ENCODE measurements at places on chromosomes 6 and 20.

- DNase-seq: no peak
Measured at GRCh38 chr6:110048221-110048875, 70.2 kb downstream of the GPR6 start.

- DNase-seq: no peak
Measured at GRCh38 chr6:85771925-85772430, 129.3 kb upstream of the SYNCRIP start.

- DNase-seq: no peak
Measured at GRCh38 chr6:45691426-45691825, 313.7 kb upstream of the SUPT3H start.

GRCh38 chr20:63967330-63968135, 2.2 kb downstream of the ZNF512B start:
- no peak for DNase-seq

- no peak for DNase-seq
Measured at GRCh38 chr20:14724468-14724867, 387.1 kb upstream of the FLRT3 start.

DNA sequence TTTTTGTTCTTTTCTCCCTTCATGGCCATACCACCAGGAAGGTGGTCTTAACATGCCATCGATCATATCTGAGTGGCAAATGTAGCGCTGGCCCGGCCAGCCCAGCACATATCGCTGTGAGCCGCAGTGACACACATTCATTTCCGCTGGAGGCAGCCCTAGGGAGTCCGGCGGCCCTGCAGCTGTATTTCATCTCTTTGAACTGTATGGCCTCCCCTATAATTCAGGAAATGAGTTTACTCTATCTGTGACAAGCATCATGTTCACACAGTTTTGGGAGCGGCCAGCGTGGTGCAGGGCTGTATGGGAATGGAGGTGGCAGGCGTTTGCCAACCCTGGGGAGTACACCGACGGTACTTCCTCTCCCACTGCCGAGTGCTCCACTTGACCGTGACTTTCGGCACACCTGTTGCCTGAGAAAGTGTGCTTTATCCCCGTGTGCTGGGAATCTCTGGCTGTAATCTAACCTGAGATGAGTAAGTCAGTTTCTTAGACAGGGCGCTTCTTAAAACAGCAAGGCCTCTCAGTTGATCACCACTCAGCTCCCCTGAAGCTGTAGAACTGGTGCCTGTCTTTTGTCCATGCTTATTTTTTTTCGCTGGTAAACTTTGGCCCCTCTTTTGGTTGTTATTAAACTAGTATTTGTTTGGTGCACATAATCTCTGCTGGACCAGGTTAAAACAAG, 257.1 kb upstream of the TAB2 start:
- DNase-seq: no peak

- no peak for DNase-seq
Measured at GRCh38 chr6:140478631-140479030, 1104.2 kb upstream of the CITED2 start.

- DNase-seq: no peak
Measured at GRCh38 chr6:55943329-55943728, 67.9 kb upstream of the BMP5 start.

GRCh38 chr6:121651420-121651819, 216.0 kb downstream of the GJA1 start:
- no peak for DNase-seq

DNA sequence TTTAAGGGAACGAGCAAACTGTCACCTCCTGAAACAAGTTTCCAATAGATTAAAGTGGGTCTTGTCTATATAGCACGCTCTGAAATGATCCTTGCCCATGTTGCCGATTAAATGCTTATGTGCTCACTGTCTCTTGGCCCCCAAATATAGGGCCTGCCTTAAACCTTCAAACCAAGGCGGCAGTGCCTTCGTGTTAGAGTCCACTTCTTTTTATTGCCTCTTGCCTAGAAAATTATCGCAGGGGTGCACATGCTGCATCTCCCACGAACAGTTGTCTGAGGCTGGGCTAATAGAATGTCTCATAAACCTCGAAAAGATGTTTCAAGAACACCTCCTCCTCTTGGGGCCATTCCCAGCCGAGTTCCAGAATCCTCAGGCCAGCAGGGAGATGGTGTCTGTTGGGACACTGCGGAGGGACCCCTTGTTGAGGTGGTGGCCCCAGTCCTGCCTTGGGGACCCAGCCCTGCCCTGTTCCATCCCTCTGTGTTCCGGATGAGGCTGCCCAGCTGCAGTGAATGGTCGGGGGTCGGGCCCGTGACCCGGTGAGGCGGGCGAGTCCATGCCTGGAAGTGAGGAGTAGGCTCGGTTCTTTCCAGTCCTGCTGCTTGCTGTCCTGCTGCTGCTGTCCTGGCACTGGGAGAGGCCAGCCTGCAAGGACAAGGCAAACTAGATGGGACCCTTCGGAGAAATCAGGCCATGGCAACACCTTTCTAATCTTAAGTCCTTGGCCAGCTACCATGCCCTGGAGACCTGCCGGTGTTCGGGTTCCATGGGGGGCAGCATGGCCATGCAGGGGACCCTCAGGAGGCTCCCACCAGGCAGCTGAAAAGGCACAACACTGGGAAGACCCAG, 34.7 kb upstream of the SLCO4A1 start:
- no peak for DNase-seq

GRCh38 chr6:7267466-7268091, 45.4 kb downstream of the SSR1 start:
- DNase-seq: peak; percentile 53

DNA sequence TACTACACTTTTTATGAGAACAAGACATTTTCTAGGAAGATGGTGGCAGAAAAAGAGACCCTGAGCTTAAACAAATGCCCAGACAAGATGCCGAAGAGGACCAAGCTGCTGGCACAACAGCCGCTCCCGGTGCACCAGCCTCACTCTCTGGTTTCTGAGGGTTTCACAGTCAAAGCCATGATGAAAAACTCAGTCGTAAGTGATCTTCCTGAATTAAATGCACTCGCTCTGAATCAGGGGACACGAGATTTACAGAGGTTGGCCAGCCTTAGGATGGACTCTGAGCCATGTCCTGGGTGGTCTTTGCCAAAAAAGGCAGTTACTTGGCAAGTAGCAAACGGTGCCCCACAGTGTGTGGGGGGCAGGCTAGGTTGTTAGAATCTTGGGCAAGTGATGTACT, 423 bp downstream of the PACRG start:
- DNase-seq: no peak

DNA sequence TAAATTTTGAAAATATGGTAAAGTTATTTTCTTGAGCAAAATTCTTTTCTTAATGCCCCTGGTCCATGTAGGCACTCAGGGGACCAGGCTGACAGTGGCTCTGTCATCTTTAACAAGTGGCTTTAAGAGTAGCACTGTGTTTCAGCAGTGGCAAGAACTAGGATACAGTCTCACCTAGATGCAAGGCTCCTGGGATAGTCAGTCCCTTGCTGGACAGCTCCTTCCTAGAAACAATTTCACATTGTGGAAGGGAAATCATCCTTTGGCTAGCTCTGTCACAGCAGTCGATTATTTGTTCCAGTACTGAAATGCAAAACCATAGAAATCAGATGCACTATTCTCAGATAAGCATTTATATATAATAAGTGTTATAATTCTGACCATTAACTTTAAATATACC, 175.4 kb upstream of the KCNQ5 start:
- no peak for DNase-seq

DNA sequence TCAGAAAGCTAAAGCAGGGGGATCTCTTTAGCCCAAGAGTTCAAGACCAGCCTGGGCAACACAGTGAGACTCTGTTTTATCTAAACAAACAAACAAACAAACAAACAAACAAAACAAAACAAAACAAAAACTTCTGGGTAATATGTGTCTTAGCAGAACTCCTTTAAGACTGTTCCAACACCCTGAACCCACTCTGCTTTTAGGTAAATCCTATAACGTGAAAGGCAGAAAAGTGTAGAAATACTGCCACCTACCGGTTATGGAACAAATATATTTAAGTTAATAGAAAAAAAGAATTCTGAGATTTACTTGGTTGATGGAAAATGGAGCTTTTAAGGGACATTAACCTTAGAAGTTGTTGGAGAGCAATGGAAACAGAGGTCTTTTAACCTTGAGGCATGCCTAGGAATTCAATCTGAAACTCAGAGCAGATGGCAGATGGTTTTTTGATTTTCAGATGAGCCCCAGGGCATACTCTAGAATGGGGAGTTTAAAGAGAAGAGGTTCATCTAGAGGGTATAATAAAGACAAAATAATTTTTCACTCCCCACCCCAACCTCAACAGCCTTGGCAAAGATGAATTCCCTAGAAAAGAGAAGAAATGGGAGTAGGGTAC, 38.5 kb downstream of the SOD2 start:
- peak; percentile 29 for DNase-seq

- no peak for DNase-seq
Measured at GRCh38 chr20:152131-152530, 5.1 kb upstream of the DEFB127 start.

DNA sequence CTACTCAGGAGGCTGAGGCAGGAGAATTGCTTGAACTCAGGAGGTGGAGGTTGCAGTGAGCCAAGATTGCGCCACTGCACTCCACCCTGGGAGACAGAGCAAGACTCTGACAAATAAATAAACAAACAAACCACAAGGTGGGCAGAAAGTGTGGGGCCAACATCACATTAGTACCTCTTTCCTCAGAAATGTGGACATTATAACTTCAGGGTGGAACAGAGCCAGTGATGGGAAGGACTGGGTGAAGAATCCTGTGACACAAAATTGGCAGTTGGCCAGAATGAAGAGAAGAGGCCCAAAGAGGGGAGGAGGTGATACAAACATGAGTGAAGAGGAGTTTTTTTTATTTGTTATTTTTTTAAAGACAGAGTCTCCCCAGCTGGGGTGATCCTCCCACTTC, 50.6 kb downstream of the NUP153 start:
- DNase-seq: no peak

DNA sequence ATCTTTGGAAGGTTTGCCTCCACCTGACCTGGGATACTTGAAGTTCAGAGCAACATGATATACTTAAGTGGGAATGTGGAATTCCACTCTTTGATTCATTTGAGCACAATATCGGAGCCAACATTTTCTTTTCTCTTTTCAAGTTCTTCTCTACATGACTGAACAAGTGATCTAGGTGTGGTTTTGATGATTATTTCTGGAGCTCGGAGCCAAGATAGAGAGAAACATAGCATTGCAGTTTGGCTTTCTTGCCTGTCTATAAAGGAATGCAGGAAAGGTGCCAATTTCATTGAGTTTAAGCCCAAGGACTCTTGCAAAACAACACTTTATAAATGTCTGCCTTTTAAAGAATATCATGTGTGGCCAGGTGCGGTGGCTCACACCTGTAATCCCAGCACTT, 124.2 kb upstream of the FAM83B start:
- DNase-seq: no peak

- no peak for DNase-seq
Measured at GRCh38 chr20:1702855-1703254, 45.3 kb upstream of the SIRPG start.

GRCh38 chr6:135231469-135231844, 50.3 kb downstream of the MYB start:
- no peak for DNase-seq

DNA sequence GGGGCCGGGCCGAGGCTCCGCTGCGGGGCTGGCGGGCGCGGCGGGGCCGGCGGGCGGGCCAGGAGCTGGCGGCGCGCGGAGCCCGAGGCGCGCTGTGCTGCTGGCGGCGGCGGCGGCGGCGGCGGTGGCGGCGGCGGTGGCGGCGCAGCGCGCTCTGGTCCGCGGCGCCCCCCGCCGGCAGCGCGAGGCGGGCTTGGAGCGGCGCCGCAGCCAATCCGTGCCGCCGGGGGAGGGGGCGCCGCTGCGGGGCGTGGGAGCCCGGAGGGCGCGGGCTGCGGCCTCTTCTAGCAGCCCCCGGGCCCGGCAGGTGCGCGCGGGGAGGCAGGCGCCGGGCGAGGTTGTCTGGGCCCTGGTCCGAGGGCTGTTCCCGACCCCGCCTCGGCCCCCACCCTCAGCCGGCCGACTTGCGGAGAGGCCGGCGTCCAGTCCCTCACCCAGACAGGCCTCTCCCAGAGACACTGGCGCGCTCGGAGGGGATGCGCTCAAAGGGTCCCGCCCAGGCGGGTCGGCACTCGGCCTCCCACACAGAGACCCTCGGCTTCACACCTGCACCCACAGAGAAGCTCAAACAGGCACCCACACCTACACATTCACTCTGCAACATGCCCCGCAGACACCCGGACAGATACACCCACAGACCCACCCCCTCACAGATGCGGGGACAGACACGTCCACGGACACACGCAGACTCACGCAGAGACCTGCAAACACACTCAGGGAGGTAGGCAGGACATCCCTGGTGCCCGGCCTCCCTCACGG, at the start of gene RIMS4:
TSS of gene RIMS4 (minus strand) at position 156 of the 759 bp plus-strand sequence. CDS start 275 bp downstream, outside the sequence.
- DNase-seq: peak; percentile 40

GRCh38 chr6:12648171-12648570, 68.4 kb upstream of the PHACTR1 start:
- DNase-seq: no peak

- no peak for DNase-seq
Measured at GRCh38 chr20:46930640-46931339, 36.1 kb downstream of the EYA2 start.

DNA sequence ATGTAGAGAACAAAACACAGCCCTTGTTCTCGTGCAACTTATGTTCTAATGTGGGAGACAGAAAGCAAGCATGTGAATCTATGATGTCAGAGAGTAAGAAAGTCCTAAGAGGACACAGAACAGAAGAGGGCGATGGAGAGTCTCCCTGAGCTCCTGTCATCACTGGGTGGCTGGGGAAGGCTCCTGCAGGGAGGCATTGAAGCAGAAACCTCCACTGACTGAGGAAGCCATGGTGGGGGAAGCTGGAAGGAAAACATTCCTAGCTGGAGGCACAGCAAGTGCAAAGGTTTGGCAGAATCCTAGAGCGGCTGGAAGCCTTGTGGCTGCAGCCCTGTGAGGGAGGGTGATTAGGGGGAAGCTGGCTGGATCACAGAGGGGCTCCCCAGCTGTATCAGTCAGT, 248.0 kb downstream of the CDH26 start:
- DNase-seq: peak; percentile 63

- no peak for DNase-seq
Measured at GRCh38 chr6:108764580-108764950, 83.7 kb upstream of the ARMC2 start.

GRCh38 chr20:10090588-10091166, 55.9 kb downstream of the ANKEF1 start:
- peak; percentile 55 for DNase-seq

DNA sequence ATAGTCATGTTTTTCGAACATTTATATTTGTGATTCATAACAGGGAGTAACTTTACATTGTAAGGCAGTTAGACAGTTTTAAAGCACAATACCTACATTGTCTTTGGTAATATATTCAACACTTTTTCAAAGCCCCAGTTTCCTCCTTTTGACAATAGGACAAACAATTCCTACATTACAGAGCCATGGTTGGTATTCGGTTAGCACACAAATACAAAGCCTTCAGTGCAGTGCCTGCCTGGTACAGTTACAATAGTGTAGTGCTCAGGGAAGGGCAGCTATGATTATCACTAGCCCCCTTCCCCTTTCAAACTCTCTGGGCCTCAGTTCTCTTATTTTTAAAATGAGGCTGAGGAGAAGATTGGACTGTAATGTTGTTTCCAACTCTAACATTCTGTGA, 207.8 kb downstream of the TPBG start:
- no peak for DNase-seq
